ENCODE measurements at places on chromosomes 4 and X.

DNA sequence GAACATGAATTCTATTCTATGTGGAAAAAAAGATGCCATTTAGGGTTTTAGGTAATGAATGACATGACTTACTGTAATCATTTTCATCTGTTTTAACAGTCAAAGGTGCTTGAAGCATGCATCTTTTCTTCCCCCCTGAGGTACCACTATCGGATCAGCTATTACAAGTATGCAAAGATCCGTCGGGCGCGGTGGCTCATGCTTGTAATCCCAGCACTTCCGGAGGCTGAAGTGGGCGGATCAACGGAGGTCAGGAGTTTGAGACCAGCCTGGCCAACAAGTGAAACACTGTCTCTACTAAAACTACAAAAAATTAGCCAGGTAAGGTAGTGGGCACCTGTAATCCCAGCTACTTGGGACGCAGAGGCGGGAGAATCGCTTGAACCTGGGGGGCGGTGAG, 241.3 kb downstream of the ARAP2 start:
- DNase-seq: no peak

DNA sequence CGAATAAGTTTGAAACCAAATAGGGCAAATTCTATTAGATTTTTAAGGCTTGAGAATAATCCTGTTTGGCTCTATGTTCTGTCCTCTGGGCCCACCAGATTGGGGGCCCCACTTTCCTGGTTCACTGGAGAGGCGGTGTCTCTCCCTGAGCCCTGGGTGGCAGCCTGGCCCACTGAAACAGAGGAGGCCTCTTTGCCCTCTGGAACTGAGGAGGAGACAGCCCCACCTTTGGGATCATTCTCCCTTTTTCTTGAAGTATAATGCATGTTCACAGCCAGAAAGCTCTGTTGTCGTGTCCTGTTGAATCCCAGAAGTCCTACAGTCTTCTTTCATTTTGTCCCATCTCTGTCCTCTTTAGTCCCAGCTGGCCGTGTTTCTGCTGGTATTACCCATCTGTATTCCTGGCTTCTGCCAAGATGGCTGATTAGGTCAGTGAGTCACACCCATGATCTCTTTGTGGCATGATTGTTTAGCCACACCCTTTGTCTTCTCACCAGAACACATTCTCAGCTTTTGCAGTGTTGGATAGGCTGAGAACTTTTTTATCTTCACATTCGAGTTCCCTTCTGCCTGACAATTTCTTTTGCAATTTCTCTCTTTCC, 8.1 kb upstream of the TBC1D25 start:
- DNase-seq: no peak

- no peak for DNase-seq
Observed at GRCh38 chr4:175562542-175562941, 249.5 kb downstream of the GPM6A start.

- no peak for DNase-seq
Observed at GRCh38 chrX:143781103-143781502, 60.6 kb upstream of the SPANXN2 start.

DNA sequence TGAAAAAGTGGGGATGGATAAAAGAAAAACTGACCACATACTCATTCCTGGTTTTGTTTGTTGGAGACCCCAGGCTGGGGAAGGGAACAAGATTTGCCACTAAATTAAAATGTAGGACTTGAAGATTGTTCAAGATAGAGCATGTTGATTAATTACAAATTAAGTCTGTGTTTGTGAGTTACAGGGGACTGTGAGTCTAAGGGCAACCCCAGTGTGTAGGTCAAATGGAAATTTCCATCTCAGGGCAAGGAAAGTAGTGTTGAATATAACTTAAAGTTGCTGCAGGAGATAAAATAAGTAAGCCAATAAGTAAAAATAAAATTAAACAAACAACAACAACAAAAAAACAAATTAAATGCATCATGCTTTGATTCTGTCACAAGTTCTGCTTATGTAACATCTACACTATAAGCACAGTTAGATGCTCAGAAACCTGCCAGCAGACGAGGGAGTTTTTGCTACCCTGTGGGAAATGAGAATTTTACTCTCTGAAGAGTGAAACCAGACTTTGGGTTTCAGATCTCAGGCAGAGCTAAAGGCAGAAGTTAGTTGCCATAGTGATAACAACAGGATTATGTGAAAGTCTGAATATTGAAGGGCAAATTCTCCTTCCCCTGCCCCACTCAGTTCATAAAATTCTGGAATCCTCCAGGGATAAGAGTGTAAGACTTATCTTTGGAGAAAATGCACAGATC, 352.3 kb downstream of the GRXCR1 start:
- DNase-seq: no peak

DNA sequence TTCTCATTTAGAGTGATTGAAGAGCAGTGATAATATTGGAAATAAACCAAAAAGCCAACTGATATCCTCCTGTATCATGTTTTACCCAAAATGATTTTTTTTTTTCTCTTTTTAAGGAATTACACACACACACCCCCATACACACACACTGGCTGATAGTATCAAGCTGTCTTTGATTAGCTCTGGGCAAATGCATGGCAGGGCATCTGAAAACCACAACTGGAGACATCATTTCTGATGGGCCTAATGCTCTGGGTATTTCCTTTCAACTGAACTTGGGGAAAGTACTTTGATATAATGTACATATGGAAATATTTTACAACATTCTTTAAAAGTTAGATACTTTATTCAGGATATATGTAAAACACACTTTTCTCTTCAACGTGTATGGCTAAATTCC, 14.2 kb upstream of the OSTC start:
- DNase-seq: no peak

DNA sequence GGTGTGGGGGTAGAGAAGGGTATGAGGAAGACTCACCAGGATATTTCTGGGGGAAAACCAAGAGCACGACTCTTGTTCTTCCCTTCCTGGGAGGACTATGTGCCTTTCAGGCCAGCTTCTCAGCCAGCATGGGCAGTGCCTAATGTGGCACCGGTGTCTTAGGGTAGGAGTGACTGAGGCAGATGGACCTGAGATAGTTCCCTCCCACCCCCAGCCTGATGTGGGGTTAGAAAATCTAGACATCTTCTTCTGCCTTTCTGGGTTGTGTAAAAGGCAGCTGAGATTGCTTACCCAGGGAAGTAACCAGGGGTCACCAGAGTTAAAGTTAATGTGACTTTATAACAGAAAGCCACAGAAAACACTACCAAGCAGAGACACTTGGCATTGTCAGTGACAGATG, 127.3 kb downstream of the TMA16 start:
- no peak for DNase-seq

DNA sequence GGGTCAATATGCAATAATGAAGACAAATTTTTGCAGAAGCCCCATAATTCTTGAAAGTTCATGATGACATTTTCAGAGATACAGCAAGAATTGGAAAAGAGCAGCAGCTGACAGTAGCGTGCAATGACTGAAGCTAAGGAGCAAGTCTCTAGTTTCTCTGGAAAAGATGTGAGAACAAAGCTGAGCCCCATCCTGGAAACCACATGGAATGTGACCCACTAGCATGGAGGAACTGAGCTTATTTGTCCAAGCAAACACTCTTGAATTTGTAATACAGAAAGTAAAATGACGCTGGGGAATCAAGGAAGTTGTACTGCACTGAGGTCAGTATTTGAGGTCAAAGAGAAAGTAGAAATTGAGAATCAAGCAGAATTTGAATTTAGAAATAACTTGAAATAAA, 1447.2 kb downstream of the FSTL5 start:
- no peak for DNase-seq

DNA sequence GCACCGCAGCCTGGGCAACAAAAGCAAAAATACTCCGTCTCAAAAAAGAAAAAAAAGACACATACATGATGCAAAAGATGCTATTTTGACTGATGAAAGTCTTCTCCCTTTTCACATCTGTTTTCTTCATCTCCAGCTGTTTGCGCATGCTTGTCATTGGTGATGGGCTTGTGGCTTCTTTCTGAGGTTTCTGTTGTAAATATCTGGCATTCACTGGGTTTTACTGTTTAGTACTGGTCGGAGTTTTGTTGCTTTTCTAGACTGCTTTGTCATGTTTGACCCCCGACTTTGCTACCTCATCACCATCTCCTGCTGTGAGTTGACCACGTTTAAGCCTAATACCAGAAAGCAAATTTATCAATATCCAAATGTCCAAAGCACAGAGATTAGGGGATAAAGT, 34.4 kb downstream of the PTCHD1 start:
- DNase-seq: no peak

DNA sequence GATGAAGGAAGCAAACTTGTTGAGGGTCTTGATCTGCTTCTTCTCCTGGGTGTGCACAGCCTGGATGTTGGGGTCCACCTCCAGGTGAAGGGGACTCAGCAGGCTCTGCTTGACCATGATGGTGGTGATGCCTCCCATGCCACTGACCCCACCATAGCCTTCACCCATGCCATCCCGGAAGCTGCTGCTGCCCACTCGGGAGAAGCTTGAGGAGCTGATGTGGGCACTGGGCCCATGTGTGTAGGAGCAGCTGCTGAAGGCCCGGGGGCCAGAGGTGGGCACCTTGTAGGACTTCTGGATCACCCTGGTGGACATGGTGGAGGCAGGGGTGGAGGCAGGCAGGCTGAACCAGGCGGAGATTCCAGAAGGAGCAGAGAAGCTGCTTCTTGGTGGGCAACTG, 432.7 kb upstream of the DIPK2B start:
- no peak for DNase-seq

GRCh38 chrX:46400530-46401443, 144.4 kb downstream of the ZNF674 start:
- no peak for DNase-seq

DNA sequence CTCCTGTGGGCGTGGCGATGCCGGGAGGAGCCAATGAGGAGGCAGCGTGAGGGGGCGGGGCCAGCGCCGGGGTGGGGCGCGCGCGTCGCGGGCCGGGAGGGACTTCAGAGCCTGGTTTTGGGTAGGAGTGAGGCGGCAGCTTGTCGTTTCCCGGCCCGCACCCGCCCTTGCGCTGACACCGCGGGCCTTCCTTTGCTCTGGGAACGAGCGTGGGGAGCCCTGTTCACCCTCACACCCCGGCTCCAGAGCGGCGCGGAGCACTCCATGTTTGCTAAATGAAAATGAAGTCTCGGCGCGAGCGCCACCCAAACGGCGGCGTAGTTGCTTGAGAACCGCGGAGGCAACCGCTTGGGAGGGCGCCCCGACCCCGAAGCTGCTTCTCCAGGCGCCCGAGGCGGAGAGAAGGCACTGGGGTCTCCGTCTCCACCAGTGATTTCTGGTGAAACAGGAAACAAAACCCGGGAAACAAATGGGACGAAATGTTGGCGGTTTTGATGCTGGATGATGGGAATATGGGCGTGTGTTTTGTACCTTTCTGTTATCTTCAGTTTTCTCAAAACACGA, 497 bp upstream of the GRPEL1 start:
- peak; percentile 100 for DNase-seq

- no peak for DNase-seq
Observed at GRCh38 chr4:173538148-173538908, 8.3 kb upstream of the HAND2 start.

DNA sequence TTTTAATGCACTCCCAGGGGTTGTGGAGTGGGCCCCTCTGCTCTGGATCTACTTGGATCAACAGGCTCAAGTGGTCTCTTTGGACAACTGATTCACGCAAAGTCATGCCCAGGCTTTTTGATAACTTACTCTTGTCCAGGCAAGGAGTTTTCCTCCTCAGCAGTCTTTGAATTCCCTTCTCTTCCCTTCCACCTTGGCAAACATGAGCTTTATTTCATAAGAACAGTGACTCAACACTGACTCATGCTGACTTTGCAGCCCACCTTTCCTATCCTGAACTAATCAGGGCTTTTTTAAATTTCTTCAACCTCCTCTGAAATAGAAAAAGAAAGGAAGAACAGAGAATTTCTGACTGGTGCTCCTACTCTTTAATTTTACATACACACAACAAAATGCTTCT, 132.1 kb upstream of the LDB2 start:
- DNase-seq: no peak

DNA sequence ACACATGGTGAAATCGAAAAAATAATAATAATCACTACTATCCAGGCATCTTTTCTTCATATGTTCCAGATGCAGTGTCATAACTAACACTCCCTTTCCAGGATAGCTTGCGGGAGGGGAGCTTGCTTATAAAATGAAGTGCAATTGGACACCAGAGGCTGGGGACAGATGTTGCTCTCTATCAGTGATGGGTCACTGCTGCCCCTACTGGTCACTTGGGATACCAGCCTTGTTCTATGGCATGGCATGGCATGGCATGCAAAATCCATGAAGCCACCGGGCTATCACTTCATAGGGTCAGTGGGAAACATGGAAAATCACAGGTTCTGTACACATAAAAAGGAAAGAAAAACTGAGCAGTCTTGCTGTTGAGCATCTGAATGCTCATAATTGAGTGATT, 168.1 kb downstream of the GLRA2 start:
- DNase-seq: peak; percentile 9

DNA sequence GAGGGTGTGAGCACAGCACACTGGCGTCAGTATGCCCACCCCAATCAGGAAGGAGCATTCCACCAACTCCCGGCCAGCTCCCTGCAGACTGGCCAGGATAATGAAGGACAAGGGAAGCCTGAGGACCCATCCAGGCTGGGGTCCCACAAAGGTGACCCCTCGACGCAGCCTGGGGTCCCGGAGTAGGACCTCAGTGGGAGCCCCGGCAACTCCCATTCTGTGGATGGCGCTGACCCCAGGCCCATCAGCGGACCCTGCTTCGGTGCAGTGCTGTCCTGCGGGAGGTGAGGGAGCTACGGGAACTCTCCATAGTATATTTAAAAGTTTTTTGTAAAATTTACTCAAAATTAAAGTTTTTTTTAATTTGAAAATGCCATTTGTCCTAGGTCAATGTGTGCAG, 137.7 kb upstream of the NKX1-1 start:
- no peak for DNase-seq

DNA sequence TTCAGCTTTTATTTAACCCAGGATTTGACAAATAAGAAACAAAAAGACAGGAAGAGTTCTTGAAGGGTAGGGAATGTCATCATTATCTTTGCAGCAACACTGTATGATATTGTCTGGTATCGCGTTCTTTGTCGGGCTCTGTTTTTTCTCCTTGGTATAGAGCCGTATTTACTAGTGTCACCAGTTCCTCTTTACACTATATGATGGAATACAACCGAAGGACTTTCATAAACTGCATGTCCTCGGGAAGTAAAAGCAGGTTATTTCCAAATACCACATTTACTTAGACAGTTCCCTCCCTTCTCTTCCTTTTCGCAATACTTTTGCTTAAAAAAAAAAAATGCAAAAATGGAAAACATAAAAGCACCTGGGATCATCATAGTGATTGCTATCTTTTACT, 96.6 kb upstream of the IL13RA1 start:
- DNase-seq: no peak

DNA sequence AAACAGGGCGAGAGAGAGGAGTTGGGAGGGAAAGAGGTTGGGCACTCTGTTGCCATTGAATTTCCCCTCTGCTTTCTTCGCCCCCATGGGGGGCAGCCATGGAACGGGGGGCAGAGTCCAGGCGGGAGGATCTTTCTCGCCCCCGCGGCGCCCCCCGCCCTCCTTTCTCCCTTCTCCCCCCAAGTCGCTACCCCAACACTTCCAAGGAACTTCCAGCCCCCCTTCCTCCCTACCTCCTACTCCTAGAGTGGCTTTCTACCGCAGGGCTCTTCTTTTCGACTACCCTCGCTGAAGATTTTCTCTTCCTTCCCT, 594 bp upstream of the STAG2 start:
- DNase-seq: no peak

- DNase-seq: no peak
Observed at GRCh38 chr4:97504713-97505112, 638.6 kb downstream of the STPG2 start.

- DNase-seq: peak; percentile 10
Observed at GRCh38 chr4:3836756-3837601, 70.8 kb downstream of the ADRA2C start.

Data from activated naive CD8-positive, alpha-beta T cell treated with anti-CD3 and anti-CD28 coated beads, Interleukin-2, amount 50 U/mL, for 24 hours (primary cell).